ENCODE measurements at places on chromosomes 5 and 9.

DNA sequence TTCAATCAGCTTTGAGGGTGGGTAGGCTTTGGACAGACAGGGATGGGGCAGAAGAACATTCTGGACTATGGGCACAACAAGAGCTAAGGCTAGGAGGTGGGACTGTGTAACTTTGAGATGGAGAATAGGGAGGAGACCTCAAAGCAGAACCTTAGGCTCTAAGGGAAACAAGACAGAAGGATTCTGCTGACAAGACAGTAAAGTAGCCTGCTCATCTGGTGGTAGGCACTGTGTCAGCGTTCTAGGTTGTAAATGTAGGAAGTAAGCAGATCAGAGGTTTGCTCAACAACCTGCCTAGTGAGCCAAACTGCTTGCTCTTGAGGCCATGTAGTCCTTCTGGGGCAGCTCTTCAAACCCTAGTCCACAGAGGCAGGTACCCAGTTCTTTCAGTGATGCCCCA, 15.0 kb upstream of the IL12B start:
- DNase-seq: no peak

DNA sequence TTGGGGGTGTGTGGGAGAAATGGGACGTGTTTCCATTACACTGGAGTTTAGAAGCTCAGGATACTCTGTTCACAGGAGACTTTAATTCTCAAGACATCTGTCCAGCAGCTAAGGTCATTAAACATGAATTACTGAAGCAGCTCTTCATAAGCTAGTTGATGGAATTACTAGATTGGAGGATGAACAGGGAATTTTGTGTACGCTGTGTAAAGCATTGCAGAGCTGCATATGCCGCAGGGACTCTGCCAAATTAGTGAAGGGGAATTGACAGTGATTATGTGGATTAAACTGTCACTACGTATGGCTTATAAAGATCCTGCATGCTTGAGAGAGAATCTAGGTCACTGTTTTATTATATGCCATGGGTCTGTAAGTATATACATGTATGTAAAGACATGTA, 177.5 kb upstream of the TBC1D2 start:
- no peak for DNase-seq

- no peak for DNase-seq
Observed at GRCh38 chr5:72179028-72179815, 71.9 kb downstream of the MAP1B start.

- no peak for DNase-seq
Observed at GRCh38 chr5:175681968-175682340, 24.1 kb downstream of the HRH2 start.

DNA sequence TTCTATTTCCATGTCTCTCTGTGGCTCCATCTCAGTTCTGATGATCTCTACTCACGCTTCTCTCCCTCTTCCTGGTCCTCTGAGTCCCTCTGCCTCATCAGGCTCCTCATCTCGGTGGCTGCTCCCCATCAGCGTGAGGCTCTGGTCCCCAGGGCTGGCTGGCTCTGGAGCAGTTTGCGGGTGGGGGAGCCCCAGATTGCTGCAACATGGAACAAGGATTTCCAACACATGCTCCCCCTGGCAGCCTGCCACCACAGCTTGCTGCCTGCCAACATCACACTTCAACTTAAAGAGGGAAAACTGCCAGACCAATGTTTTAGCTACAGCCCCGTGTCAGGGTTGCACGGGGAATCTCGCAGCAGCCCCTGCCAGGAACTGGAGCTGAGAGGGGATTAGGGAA, 77.2 kb upstream of the NEK6 start:
- DNase-seq: no peak

DNA sequence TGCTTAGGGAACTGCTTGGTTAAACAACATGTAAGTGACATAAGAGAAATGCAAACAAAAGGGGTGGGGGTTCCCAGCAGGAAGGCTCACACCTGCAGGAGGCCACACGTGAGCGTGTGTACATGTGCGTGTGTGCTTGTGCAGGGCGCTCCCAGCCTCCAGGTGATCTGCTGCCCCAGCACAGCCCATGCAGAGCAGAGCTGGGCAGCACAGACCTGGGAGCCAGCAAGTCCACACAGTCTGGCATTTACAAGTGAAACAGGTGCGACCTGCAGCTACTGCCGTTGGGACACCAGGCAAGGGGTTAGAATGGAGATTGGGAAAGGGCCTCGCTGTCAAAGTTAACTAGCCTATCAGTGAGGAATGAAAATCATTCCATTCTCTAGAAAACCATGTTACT, 41.8 kb downstream of the GRAMD2B start:
- no peak for DNase-seq

DNA sequence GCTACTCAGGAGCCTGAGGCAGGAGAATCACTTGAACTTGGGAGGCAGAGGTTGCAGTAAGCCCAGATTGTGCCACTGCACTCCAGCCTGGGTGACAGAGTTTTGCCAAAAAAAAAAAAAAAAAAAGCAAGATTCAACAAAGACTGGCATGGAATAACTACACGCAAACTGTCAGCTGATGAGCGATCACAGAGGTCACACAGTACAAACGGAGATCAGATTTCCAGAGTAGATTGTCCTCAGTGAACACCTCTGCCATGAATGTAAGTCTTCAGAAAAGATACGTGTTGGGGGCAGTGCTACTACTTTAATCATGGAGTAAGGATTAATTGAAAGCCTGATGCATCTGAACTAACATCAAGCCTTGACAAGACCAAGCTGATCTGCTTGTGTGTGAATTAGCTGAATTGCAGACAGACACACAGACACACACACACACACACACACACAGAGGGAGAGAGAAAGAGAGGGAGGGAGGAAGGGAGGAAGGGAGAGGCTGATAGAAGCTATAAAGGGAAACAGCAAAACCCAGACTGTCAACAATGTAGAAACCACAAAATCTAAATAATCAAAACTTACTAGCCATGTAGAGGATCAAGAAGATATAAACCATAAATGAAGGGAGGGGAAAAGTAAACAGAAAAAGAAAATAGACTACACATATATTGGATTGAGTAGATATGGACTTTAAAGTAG, 222.9 kb upstream of the ZNF462 start:
- DNase-seq: no peak

DNA sequence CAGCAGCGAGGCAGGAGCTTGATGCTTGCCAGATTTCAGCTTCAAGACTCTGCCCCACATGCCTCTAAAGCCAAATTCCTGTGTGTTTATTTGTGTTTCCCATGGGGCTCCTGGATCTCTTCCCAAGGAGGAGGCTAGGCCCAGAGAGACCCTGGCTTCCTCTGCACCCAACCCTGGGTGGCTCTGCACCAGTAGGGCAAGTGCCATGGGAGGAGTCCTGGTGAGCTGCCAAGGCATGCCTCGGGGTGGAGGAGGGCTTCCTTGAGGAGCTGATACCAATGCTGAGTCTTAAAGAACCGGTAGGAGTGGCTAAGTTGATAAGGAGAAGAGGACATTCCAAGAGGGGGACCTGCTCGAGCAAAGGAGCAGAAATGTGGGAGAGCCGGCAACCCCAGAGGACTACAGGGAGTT, 6.8 kb upstream of the TIFAB start:
- no peak for DNase-seq

- no peak for DNase-seq
Observed at GRCh38 chr9:136829981-136830885, 12.0 kb upstream of the AJM1 start.

- no peak for DNase-seq
Observed at GRCh38 chr5:62727861-62728260, 149.2 kb downstream of the LRRC70 start.

DNA sequence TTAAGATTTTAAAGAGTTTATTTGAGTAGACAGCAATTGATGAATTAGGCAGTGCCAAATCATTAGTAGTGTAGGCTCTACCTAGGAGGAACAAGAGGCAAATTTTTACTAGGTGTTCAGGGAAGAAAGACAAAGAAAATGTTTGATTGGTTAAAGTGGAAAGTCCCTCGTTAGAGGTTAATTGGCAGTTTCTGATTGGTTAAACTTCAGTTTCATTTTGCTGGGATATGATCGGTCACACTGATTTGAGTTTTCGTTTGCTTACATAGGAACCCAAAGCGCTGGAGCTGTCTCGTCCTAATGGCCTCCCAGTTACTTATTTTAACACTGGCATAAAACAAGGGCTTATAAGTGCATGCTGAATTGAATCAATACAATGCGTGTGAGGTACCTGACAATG, 15.1 kb downstream of the DMAC1 start:
- DNase-seq: peak; percentile 26

- DNase-seq: no peak
Observed at GRCh38 chr5:81233080-81233634, at the start of gene CKMT2. Gene CKMT2, plus strand, starts transcription at chr5:81233322. Its CDS starts 17,811 bp downstream, at chr5:81251133.

Measured in CD4-positive, alpha-beta T cell treated with Interleukin-21 for 1 hour (primary cell).